ENCODE measurements at places on chromosomes 4 and X. TPM values are rescaled to one million over a fixed set of nuclear protein-coding genes. Genes with fewer than 3 reads are reported as not detected.
A peak's percentile ranks its signal among the peaks of the same experiment; 100 is the strongest.

DNA sequence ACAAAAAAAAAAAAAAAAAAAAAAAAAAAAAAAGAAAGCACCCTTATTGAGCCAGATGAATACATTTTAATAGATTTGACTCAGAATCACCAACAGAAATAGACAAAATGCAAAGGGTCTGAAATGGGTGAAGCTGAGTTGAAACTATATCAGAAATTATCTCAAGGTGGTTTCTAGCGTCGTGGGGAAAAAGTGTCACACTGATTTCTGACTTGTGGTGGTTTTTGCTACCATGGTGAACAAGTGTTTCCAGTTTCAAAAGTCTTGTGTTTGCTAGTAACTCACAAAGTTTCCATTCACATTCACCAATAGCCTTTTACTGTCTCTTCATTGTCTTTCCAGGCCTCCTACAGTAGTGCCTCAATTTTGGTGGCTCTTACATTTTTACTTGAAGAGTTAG is 135.5 kb downstream of the ARHGAP24 start:
- DNase-seq: no peak

Gene RAB9A
- 15.8 TPM for total RNA-seq

DNA sequence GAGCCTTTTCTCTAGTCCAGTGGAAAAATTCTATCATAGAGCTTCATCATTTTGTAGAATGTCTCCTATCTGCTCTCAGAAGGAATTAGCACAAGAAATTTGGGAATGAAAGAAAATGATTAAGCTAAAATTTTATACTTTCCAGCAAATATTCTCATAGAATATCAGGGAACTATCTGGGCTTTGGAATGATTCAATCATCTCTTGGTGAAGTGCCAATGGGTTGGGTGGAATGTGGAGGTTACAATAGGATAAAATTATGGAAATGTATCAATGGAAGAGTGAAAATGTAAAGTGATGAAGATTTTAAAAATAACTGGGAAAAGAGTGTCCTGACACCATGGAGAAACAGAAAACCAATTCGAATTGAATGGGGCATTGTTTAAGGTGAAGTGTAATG is 119.0 kb upstream of the MID1 start:
- no peak for DNase-seq

Gene CORIN
- 20.3 TPM for total RNA-seq

Gene HAND2
- total RNA-seq: 0.56 TPM

Gene CHIC2
- 65.0 TPM for total RNA-seq

Gene SLC6A14
- not detected for total RNA-seq

GRCh38 chrX:12570859-12571501 is 220.2 kb upstream of the PRPS2 start:
- DNase-seq: no peak

- DNase-seq: peak; percentile 89
These were observed 512.3 kb downstream of the CFAP47 start for GRCh38 chrX:36431819-36432218.

Gene NAT8L
- not detected for total RNA-seq

Gene H2BW2
- total RNA-seq: not detected

Gene UCHL1
- 972 TPM for total RNA-seq

DNA sequence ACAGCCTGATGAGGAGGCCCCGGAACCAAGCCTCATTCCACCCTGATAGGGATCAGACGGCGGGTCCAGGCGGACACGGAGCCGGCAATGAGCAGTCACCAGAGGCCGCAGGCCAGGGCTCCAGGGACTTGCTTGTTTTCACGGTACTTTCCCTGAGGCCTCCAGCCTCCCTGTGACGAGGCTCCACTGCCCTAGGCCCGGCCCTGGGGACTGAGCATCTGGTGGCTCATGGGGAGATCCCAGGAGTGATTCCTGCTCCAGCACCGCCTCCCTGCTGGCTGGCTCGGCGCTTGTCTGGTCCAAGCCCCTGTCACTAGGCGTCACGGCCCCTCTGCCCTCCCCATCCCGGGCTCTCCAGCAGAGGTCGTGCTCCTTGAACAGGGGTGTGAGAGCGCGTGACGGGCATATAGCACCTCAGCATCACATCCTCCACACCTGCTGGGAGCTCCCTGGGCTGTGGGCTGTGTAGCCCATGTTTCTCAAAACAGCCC is 14.1 kb downstream of the HTRA3 start:
- no peak for DNase-seq

GRCh38 chr4:64156253-64156652 is 253.0 kb downstream of the TECRL start:
- no peak for DNase-seq

- no peak for DNase-seq
These were observed 103.0 kb upstream of the KLF3 start for GRCh38 chr4:38560768-38561558.

- no peak for DNase-seq
These were observed 812.2 kb upstream of the CT83 start for GRCh38 chrX:117274965-117275364.

Gene ADH1A
- not detected for total RNA-seq

GRCh38 chrX:18887825-18888212 is 96.1 kb downstream of the PHKA2 start:
- no peak for DNase-seq

DNA sequence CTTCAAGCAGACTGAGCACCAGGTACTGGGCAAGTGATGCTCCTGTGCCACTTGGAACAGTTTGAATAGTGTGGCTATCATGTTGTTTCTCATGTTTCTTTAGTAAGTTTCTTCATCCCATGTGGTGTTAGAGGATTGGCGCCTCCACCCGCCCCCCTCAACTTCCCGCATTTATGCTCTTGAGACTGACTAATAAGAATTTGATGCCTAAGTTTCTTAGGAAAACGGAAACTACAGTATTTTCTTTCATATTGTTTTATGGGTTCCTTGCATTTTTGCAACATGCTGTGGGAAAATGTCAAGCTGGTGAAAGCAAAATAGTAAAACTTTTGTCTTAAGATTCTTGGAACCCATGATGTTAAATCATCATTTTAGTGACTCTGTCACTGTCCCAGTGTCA is 101.2 kb upstream of the SLC4A4 start:
- DNase-seq: no peak

GRCh38 chr4:158042591-158043030 is 130.2 kb downstream of the GASK1B start:
- DNase-seq: peak; percentile 54

GRCh38 chr4:90190525-90190924 is 63.3 kb downstream of the CCSER1 start:
- DNase-seq: no peak

- DNase-seq: no peak
These were observed 58.4 kb downstream of the SEPSECS start for GRCh38 chr4:25101836-25102235.

DNA sequence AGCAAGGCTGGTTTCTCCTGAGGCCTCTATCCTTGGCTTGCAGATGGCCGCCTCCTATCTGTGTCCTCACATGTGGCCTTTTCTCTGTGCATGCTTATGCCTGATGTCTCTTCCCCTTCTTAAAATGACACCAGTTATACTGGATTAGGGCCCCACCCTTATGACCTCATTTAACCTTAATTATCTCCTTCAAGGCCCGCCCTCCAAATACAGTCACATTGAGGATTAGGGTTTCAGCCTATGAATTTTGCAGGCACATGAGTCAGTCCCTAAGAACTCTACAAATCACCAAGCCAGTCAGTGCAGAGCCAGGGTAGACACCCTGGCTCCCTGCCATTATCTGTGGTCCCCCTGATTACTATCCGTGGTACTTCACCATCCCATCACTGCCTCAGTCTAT is 51.6 kb downstream of the MAML3 start:
- DNase-seq: no peak

- DNase-seq: no peak
These were observed 37.6 kb downstream of the WFS1 start for GRCh38 chr4:6307230-6307629.

Gene PAGE2B
- total RNA-seq: not detected

GRCh38 chr4:65083076-65083475 is 587.2 kb downstream of the EPHA5 start:
- DNase-seq: no peak

Gene PROM1
- not detected for total RNA-seq

Gene USP26
- not detected for total RNA-seq

DNA sequence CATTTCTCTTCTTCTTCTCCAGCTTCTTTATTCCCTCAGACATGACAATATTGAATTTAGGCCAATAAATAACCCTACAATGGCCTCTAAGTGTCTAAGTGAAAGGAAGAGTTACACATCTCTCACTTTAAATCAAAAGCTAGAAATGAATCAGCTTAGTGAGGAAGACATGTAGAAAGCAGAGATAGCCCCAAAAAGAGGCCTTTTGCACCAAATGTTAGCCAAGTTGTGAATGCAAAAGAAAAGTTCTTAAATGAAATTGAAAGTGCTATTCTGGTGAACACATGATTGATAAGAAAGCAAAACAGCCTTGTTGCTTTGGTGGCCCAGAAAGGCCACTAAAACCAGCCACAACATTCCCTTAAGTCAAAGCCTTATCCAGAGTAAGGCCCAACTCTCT is 146.2 kb upstream of the HHIP start:
- no peak for DNase-seq

GRCh38 chr4:124768596-124769365 is 56.2 kb upstream of the ANKRD50 start:
- DNase-seq: peak; percentile 28

GRCh38 chrX:41308884-41309647 is 24.9 kb upstream of the DDX3X start:
- DNase-seq: no peak

- DNase-seq: peak; percentile 48
These were observed 80.1 kb upstream of the STIM2 start for GRCh38 chr4:26780539-26780938.

Gene SAGE1
- not detected for total RNA-seq
